Activated CD8-positive, alpha-beta T cell treated with anti-CD3 and anti-CD28 coated beads for 36 hours (primary cell): ENCODE measurements at places on chromosomes 5 and 9. TPM values are rescaled to one million over a fixed set of nuclear protein-coding genes. Genes with fewer than 3 reads are reported as not detected.

GRCh38 chr5:5231576-5231975 is 91.4 kb downstream of the ADAMTS16 start:
- no peak for DNase-seq

- DNase-seq: no peak
Observed at GRCh38 chr9:3868012-3868411, 342.2 kb upstream of the RFX3 start.

Gene PCDHGB3
- total RNA-seq: 0.16 TPM

- no peak for DNase-seq
Observed at GRCh38 chr9:136316896-136317676, 10.3 kb upstream of the GPSM1 start.

Gene CCNJL
- total RNA-seq: not detected

GRCh38 chr5:147911427-147911826 is 5.1 kb upstream of the C5orf46 start:
- no peak for DNase-seq

GRCh38 chr5:130034566-130035210 is 130.4 kb downstream of the CHSY3 start:
- DNase-seq: no peak

Gene STPG3
- not detected for total RNA-seq

Gene NFX1
- 38.9 TPM for total RNA-seq

Gene CORO2A
- 13.4 TPM for total RNA-seq

Gene SHC3
- total RNA-seq: not detected

DNA sequence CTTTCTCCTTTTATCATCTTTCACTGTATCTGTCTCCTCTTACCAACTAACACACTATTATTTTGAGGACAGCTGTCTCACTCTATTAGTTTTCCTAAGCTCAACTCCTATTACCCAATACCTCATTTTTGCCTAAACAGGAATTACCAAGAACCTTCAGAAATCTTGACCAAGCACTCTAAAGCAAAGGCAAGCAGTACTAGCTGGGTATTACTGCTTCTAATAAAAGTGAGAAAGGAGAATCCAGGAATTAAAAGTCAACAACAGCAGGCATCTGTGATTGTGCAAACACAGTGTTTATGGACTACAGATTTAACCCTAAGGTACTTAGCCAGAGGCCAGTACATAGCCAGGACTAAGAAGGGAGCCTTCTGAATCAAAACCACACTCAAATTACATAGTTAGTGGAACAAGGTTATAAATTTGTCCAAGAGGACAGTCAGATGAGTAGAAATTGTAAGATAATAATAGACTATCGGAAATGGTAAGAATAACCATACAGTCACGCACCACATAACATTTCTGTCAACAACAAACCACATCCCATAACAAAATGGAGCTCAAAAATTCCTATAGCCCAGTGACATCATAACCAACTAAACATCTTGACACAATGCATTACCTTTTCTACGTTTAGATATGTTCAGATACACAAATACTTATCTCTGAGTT is 8.3 kb downstream of the RFX3 start:
- DNase-seq: no peak

Gene EQTN
- total RNA-seq: not detected

DNA sequence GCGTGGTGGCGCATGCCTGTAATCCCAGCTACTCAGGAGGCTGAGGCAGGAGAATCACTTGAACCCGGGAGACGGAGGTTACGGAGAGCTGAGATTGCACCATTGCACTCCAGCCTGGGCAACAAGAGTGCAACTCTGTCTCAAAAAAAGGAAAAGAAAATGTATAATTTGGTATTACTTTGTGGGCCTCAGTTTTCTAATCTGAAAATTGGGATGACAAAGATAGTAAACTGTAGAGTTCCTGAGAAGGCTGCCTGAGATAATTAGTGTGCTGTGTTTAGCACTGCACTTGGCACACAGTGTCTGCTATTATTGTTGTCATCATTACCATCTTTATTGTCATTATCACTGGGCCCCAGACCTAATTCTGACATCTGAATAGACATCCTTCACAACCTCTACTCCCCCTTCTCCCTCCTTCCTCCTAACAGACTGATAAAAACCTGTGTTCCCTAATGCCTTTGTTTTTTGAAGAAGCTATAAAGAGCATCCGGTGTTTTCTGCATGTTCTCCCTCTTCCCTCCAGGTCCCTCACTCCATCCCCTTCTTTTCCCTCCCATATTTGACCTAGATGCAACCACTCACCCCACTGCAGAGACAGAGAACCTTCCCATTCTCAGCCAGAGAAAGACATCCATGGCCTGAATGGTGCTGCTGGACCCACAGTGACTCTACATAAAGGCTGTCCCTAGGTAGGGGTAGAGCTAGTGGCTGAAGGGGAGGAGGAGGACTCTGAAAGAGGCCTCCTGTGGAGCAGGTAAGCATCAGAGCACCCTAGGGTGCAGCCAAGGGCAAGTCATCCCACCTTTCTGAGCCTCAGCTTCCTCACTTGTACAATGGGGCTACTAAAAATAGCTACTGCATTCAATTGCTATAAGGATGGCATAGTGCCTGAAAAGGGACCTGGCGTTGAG is 15.7 kb upstream of the CYSTM1 start:
- DNase-seq: no peak

Gene BHMT
- total RNA-seq: not detected

Gene GFI1B
- total RNA-seq: not detected

GRCh38 chr5:95986937-95987520 is 25.4 kb upstream of the ELL2 start:
- DNase-seq: no peak

GRCh38 chr9:34771007-34771406 is 61.1 kb upstream of the CCL21 start:
- no peak for DNase-seq

- DNase-seq: no peak
Observed at GRCh38 chr5:119926301-119926700, 296.9 kb downstream of the FAM170A start.

DNA sequence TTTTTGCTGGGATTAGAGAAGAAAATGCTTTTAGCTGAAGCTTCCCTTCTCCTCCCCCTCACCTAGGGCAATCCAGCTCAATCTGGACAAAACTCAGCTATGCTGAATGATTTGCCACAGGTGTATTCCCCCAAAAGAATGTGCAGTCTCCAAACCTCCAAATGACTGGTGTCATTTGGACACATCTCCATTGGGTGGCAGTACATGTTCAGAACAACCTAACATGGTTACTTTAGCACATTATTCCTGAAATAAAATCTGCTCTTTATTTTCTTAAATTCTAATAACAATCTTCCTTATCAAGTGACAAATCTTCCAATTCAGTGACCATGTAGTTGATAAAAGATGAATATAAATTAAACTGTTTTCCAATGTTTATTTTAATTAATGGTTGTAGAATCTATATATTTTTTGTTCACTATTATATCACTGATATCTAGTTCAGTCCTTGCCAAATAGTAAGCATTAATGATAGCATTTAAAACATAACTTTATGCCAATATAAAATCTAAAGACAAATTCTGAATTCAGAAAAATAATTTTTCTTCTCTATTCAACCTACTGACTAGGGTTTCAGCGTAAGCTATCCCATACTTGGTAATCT is 61.3 kb upstream of the MOCS2 start:
- peak; percentile 22 for DNase-seq

DNA sequence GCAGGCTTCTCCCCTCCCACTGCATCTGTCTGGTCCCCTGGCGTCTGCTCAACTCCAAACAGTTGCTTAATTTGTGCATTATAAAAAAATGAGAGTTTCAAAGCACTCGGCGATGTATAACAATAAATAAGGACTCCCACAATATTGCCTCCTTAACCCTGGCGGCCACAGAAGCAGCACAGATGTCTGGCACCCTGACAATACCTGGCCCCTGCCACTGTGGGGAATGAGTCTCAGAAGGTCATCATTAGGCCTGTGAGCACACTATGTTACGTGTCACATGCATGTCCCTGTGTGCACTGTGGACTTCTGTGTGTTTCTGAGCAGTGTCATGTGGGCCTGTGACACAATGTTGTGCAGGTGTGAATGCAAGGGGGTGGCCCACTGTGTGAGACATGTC is 236.5 kb downstream of the PBX3 start:
- no peak for DNase-seq

GRCh38 chr5:40559306-40559705 is 120.4 kb upstream of the PTGER4 start:
- DNase-seq: no peak

GRCh38 chr5:108521011-108521700 is 139.3 kb upstream of the FBXL17 start:
- no peak for DNase-seq

GRCh38 chr5:59207401-59207800 is 624.5 kb downstream of the RAB3C start:
- DNase-seq: no peak

- DNase-seq: peak; percentile 70
Observed at GRCh38 chr5:82349652-82350051, 71.5 kb upstream of the RPS23 start.

- DNase-seq: no peak
Observed at GRCh38 chr5:68403301-68403700, 187.7 kb downstream of the PIK3R1 start.

Gene ARID3C
- 0.32 TPM for total RNA-seq

- DNase-seq: no peak
Observed at GRCh38 chr9:9557804-9558334, 1054.9 kb downstream of the PTPRD start.

GRCh38 chr5:125085797-125086505 is 339.5 kb upstream of the ZNF608 start:
- DNase-seq: no peak

Gene TMEM38B
- total RNA-seq: 11.3 TPM

DNA sequence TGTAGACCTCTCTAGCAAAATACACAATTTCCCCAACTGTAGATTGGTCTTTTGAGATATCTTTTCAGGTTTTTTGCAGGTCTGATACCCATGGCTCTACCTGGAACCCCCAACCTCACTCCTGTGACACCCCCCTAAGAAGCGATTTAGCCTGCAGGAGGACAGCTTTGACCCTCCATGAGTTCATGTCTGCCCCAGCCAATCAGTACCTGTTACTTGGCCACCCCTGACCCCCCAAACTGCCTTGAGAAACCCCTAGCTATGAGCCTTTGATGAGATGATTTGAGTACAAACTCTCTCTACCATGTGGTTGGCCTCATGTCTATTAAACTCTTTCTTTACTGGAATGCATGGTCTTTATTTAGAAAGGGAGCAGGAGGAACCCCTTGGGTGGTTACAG is 25.7 kb downstream of the ABO start:
- DNase-seq: no peak

GRCh38 chr5:173321886-173322285 is 6.3 kb downstream of the STC2 start:
- no peak for DNase-seq

DNA sequence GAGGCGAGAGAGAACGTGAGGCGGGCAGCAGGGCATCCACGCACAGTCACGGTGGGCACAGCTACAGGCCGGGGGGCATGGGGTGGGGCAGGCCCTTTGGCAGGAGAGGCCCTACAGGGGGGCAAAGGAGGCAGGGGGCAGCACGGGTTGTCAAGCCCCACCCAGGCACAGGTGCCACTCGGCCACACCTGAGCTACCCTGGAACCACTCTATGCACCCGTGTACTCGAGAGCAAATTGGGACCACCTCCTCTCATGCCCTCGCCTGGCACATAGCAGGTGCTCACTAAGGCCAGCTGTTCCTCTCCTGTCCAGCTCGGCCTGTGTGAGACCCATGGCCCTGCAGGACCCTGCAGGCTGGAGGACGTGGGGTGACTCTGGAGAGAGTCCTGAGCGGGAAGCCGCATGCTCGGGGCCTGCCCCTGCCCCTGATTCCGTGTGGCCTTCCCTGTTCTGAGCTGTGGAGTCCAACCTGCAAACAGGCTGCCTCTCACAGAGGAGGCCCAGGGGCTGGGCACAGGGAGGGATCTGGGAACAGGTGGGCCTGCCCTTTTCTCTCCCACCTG is 31.4 kb upstream of the SARDH start:
- no peak for DNase-seq

Gene PRDM9
- total RNA-seq: not detected

Gene OGN
- total RNA-seq: not detected

Gene NXNL2
- total RNA-seq: not detected

Gene RAB3C
- not detected for total RNA-seq

Gene PRR7
- 36.4 TPM for total RNA-seq

DNA sequence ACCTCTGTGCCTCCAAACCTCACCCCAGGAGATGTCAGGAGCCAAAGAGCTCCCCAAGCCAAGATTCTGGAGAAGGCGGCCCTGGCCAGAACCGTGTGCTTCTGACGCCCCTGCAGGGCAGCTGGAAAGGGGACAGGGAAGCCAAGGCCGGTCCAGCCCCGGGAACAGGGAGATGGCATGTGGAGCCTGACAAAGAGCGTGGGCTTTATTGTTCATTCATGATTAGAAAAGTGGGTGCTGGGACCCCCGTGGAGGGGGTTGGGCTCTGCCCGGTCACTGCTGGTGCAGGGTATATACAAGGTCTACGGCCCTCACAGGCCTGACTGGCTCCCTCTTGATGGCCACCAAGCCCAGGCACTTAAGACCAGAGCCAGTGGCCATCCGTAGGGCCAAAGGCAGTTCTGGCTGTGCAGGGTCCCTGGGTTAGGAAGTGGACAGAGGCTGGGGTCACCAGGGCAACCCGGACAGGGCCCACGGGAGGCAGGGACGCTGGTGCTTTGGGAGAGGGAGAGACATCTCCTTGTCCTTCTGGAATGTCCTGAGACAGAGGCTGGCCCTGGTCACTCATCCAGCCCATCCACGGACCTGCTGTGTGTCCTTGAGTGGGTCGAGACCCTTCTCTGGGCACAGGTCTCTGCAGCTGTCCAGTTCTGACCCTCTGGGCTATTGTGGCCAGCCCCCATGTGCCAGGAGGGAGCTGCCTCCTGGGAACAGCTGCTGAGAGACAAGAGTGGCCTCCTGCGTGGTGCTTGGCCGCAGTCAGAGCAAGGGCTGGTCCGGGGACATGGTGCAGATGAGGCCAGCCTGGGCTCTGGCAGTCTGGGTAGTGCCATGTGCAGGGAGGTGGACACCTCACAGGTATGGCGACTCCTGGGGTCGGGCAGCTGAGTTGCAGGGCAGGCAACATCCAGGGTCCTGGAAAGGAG is 12.5 kb downstream of the NINJ1 start:
- DNase-seq: peak; percentile 1

DNA sequence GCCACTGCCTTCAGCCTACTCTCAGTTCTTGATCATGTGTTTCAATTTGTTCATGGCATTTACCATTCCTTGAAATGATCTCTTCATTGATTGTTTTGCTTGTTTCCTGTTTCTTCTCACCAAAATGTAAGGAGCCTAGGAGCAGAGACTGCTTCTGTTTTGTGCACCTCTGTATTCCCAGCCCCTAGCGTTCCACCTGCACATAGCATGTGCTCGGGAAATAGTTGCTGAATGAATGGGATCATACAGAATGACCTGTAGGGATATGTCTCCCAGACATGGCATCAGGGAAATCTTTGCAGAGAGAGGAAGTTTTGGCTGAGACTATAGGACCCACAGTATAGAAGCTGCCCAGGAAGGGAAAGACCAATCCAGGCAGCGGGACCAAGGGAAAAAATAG is 6.2 kb upstream of the CERCAM start:
- no peak for DNase-seq

GRCh38 chr9:131423171-131423581 is 29.3 kb downstream of the PRRC2B start:
- DNase-seq: peak; percentile 49

Gene OTP
- not detected for total RNA-seq
